HCT116 (cell line): ENCODE measurements at places on chromosomes 1 and 21. TPM values are rescaled to one million over a fixed set of nuclear protein-coding genes. Genes with fewer than 3 reads are reported as not detected.

Gene TSNAX
- 47.1 TPM for total RNA-seq

Gene PADI1
- 0.37 TPM for total RNA-seq

Gene TMPRSS15
- total RNA-seq = not detected

Gene CCDC27
- not detected for total RNA-seq

Gene DISP1
- 4.2 TPM for total RNA-seq

Gene TIAM1
- total RNA-seq = 47.8 TPM

Gene KRTAP11-1
- total RNA-seq = not detected

DNA sequence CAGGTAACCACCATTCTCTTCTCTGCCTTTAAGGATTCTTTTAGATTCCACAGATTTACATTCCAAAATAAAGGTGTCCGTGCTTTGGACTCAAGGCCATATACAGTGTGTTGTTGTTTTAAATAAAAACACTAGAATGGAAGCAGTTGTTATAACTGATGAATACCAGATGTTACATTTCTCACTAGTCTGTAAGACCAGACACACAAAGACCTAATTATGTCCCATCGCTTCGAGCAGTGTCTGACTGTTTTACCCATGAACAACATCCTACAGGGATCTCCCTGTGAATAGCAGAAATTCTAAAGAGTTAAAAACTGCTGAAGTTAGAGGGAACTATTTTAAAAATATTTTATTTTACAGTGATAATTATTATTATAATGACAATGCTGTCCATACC is 574.7 kb upstream of the ZP4 start:
- no peak for DNase-seq
- no peaks in the 10 kb centered on the region for H3K36me3 ChIP-seq
- no peaks in the 10 kb centered on the region for H3K4me1 ChIP-seq
- H3K4me3 ChIP-seq = no peak overlapping the region
- no peak overlapping the region for H3K27ac ChIP-seq

GRCh38 chr1:155648207-155649147 is 38.5 kb downstream of the MSTO1 start:
- H3K27me3 ChIP-seq = no peaks in the 10 kb centered on the region
- H3K4me1 ChIP-seq = peaks cover 39% of the 10 kb centered on the region
- no peaks in the 10 kb centered on the region for H3K36me3 ChIP-seq
- DNase-seq = peak; percentile 60
- peak overlapping the region; percentile 44 for H3K4me3 ChIP-seq

DNA sequence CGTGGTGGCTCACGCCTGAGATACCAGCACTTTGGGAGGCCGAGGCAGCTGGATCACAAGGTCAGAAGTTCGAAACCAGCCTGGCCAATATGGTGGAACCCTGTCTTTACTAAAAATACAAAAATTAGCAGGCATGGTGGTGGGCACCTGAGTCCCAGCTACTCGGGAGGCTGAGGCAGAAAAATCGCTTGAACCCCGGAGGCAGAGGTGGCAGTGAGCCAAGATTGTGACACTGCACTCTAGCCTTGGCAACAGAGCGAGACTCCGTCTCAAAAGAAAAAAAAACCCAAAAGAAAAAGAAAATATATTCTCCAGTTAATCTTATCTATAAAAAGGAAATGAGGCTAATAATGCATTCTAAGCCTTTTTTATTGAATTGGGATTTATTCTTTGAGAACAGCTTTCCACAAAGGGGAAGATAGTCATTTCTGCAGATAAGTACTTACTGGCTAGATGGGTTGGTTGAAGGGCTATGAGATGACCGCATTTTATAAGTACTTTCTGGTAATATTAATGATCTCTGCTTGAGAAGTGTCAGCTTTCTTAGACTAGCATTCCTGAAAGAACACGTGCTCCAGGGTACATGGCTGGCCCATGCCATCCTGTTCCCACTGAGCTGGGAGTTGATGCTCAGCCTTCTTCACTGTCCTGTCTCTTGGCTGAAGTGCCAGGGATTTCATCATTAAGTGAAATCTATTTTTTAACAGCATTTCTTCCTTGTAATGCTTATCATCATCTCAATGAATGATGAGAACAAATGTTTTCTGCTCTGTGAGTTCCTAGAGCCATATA is 57.9 kb downstream of the SASS6 start:
- H3K27me3 ChIP-seq = no peaks in the 10 kb centered on the region
- H3K4me3 ChIP-seq = no peak overlapping the region
- no peak for DNase-seq
- no peak overlapping the region for H3K27ac ChIP-seq
- H3K4me1 ChIP-seq = peaks cover 2% of the 10 kb centered on the region; the same call in 1 of the 2 replicates

DNA sequence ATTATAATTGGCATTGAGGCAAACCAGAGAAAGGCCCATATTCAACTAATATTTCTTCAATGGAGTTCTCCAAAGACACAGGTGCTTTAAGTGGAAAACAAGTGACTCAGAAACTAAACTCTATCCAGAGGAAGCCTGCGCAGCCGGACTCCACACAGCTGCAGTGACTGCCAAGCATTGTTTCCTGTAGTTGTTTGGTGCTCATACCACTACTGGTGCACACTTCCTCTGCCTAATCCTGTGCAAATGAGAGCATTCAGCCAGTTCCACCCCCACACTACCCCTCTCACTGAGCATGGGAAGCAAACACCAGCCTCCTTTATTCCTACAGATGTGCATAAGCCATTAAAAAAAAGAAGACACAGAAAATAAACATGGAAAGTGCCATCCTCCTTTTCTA is 102.9 kb downstream of the VAV3 start:
- no peaks in the 10 kb centered on the region for H3K4me1 ChIP-seq
- DNase-seq = no peak
- peaks cover 19% of the 10 kb centered on the region for H3K27me3 ChIP-seq
- no peak overlapping the region for H3K27ac ChIP-seq
- H3K4me3 ChIP-seq = no peak overlapping the region

- H3K4me3 ChIP-seq = no peak overlapping the region
- 0 out of 2 replicates have a peak, but pooled peaks cover 2% of the 10 kb centered on the region for H3K4me1 ChIP-seq
- DNase-seq = no peak
- no peaks in the 10 kb centered on the region for H3K36me3 ChIP-seq
Measured at GRCh38 chr21:17441370-17441769, 71.5 kb upstream of the CXADR start.

- no peak for DNase-seq
- H3K36me3 ChIP-seq = no peaks in the 10 kb centered on the region
- H3K4me1 ChIP-seq = peaks cover 40% of the 10 kb centered on the region
- H3K4me3 ChIP-seq = no peak overlapping the region
Measured at GRCh38 chr1:17561561-17561985, 22.1 kb downstream of the ARHGEF10L start.

DNA sequence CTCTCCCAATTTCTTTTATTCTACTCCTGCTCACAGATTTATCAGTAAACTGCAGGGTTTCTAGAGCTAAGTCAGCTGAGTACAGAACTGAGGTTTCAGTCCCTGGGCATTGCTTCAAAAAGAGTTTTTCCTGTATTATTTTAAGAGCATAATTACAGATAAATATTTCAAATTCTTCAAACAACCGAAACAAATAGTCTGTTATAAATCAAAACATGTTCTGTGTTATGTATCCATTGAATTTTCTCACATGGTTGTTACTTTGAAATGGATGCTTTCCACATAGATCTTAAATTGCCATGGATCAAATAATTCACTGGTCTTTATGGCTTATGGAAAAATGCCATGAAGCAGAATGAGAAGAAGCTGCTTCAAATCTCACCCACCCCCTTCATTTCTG is 64.5 kb downstream of the LRRC8C start:
- DNase-seq = no peak
- H3K36me3 ChIP-seq = no peaks in the 10 kb centered on the region
- no peak overlapping the region for H3K27ac ChIP-seq
- H3K4me3 ChIP-seq = no peak overlapping the region
- H3K4me1 ChIP-seq = no peaks in the 10 kb centered on the region

DNA sequence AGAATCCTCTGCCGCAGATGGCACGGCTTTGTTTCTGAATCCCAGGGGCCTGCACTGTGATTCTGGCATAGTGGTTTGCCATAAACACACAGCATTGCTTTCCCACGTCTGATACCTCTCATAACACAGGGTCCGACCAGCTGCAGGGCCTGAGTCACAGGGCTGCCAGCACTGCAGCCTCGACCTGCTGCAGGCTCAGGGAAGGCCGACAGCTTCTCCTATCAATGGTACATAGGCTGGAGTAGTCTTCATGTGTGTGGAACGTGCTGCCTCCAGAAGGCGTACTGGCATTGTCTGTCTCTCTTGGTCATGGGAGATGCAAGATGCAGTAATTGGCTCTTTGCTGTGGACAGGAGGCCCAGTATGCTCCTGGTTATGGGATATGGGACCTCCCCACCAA is 53.5 kb upstream of the PDE9A start:
- H3K4me1 ChIP-seq = no peaks in the 10 kb centered on the region
- H3K36me3 ChIP-seq = no peaks in the 10 kb centered on the region
- H3K4me3 ChIP-seq = no peak overlapping the region
- H3K27ac ChIP-seq = no peak overlapping the region
- no peak for DNase-seq

DNA sequence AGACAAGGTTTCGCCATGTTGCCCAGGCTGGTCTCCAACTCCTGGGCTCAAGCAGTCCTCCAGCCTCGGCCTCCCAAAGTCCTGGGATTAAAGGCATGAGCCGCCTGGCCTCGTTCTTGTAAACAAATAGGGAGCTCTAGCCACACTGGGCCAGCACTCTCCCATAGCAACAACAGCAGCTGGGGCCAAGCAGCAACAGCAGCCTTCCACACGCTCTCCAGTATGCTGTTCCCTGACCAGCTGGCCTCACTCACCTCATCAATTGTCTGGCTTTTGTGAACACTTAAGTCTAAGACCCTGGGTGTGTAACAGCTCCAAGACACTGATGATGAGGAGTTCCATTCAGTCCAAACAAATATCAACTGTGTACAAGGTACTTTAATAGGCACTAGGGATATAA is 16.9 kb upstream of the GLIS1 start:
- H3K27ac ChIP-seq = no peak overlapping the region
- no peak overlapping the region for H3K4me3 ChIP-seq
- H3K36me3 ChIP-seq = no peaks in the 10 kb centered on the region
- no peaks in the 10 kb centered on the region for H3K27me3 ChIP-seq
- H3K4me1 ChIP-seq = no peaks in the 10 kb centered on the region
- no peak for DNase-seq

DNA sequence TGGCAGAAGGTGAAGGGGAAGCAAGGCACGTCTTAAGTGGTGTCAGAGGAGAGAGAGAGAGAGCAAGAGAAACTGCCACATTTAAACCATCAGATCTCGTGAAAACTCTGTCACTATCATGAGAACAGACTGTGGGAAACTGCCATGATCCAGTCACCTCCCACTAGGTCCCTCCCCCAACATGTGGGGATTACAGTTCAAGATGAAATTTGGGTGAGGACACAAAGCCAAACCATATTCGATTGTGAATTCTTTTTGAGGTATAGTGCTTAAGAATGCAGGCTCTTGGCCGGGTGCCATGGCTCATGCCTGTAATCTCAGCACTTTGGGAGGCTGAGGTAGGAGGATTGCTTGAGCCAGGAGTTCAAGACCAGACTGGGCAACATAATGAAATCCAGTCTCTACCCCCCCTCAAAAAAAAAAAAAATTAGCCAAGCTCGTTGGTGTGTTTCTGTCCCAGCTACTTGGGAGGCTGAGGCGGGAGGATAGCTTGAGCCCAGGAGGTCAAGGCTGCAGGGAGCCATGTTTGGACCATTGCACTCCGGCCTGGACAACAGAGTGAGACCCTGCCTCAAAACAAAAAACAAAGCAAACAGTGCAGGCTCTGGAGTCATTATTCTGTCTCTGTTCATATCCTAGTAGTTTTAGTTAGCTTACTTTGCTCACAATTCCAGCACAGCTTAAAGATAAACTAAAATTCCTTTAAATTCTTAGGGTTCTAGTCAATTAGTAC is 6.0 kb downstream of the ZCCHC17 start:
- no peak overlapping the region for H3K27ac ChIP-seq
- H3K4me3 ChIP-seq = no peak overlapping the region

DNA sequence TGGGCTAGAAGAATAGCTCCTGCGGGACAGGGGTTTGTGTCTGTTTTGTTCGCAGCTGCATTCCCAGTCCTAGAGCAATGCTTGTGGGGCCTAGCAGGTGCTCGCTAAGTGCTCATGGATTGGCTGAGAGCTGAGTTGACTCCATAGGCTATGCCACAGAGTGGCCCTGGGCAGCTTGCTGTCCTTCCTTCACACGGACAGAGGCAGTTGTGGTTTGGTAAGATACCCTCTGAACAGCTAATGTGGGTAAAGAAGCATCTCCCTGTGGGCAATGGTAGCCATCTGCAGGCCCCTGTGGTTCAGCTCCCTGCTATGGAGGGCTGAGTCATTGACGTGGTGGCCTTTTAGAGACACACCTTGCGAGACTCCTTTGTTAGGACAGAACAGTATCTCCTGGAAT is 23.5 kb upstream of the LBR start:
- no peak overlapping the region for H3K4me3 ChIP-seq
- no peak overlapping the region for H3K27ac ChIP-seq
- H3K36me3 ChIP-seq = no peaks in the 10 kb centered on the region
- no peaks in the 10 kb centered on the region for H3K27me3 ChIP-seq
- peaks cover 36% of the 10 kb centered on the region for H3K4me1 ChIP-seq

DNA sequence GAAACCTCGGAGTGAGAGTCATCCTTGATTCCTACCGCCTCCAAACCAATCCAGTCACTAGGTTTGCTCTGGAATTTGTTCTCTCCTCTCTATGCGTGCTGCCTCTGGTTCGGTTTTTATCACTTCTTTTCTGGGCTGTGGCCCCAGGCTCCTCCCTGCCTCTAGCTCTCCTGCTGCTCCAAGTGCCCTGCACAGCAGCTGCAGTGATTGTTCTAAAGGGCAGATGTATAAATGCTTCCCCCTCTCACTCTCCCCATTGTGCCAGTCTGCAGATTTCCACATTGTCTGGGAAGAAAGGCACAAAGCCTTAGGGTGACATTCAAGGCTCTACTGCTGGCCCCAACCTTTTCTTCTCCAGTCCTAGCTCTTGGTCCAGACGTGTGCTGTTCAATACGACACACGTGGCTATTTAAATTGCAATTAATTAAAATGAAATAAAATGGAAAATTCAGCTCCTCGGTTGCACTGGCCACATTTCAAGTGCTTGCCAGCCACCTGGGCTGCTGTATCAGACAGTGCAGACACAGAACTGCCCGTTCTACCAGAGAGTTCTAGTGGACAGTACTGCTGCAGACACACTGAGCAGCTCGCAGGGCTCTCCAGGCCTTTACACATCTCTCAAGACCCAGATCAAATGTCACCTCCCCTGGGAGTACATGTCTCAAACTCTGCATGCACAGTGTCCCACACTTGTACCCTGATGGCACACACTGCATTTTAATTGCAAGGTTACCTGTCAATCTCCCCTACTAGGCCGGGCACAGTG is 12.4 kb downstream of the TRIM62 start:
- DNase-seq = no peak
- H3K36me3 ChIP-seq = no peaks in the 10 kb centered on the region
- no peaks in the 10 kb centered on the region for H3K4me1 ChIP-seq
- no peaks in the 10 kb centered on the region for H3K27me3 ChIP-seq
- H3K4me3 ChIP-seq = no peak overlapping the region
- H3K27ac ChIP-seq = no peak overlapping the region

DNA sequence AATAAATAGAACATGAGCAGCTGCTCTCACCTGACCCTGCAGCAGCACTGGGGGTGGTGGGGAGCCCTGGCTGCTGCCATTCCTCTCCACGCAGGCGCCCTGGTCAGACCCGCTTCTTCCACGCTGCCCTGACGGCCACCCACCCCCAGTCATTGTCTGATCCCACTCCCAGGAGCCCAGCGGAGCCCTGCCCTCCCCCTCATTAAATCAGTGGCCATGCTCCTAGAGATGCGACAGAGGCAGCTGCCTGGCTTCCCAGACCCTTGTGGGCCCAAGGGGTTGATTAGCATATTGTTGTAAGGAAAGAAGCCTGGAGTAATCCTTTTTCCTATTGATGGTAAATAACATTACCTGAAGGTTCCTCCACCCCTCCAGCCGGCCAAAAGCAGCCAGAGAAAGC is 301.5 kb downstream of the RRAGC start:
- H3K4me1 ChIP-seq = no peaks in the 10 kb centered on the region
- no peaks in the 10 kb centered on the region for H3K36me3 ChIP-seq
- H3K27me3 ChIP-seq = peaks cover 5% of the 10 kb centered on the region
- no peak overlapping the region for H3K27ac ChIP-seq
- H3K4me3 ChIP-seq = no peak overlapping the region
- no peak for DNase-seq
